ENCODE measurements at places on chromosomes 6 and 20.
A peak's percentile ranks its signal among the peaks of the same experiment; 100 is the strongest.

- DNase-seq: no peak
Measured at GRCh38 chr6:150745896-150746295, 119.6 kb upstream of the MTHFD1L start.

- no peak for DNase-seq
Measured at GRCh38 chr20:44211177-44212039, 837 bp upstream of the OSER1 start.

DNA sequence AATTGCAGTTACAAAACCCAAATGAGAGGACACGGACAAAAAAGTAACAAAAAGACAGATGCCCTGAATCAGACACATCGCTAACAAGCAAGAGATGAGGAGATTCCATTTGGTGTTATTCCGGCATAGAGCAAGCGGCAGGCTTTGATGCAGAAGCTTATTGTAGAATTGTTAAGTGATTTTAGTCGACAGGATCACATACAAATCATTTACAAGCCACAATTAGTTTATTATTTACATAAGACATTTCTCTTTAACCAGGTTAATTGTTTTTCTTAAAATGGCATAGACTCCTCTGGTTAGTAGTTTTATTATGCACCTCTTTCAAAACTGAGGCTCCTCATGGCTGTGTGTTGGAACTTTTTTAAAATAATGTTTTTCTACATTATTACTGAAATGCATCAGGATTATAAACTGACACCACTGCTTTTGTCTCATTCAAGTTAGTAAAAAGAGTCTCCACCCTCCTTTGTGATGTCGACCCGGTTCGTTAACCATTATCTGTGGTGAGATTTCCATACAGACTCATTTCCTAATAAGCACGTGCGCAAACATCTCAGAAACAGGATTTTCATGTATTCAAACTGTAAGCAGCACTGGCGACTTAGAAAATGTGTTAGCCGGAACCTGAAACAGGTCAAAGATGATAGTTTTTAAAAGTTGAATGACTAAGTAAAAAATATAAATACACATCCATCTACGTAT lies 119.8 kb downstream of the COL12A1 start:
- no peak for DNase-seq

GRCh38 chr20:1283522-1284510 lies 17.7 kb downstream of the SNPH start:
- DNase-seq: no peak

GRCh38 chr6:11779329-11780096 lies 910 bp upstream of the ADTRP start:
- DNase-seq: no peak

DNA sequence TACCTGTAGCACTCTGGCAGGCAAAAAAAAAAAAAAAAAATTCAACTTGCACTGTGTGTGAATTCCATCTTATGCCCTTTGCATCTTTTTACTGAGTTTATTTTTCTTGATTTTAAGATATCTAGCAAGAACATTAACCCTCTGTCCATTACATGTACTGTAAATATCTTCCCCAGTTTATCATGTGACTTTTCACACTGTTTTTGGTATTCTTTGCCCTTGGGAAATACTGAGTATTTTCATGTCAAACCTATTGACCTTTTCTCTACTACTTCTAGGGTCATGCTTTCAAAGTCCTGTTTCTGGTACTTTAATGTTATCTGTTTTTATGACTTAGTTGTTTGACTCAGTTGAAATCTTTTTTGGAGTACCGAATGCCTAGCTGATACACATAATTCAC lies 843 bp upstream of the HUS1B start:
- no peak for DNase-seq

- DNase-seq: no peak
Measured at GRCh38 chr6:153048631-153049030, 46.1 kb upstream of the MTRF1L start.

GRCh38 chr6:94468830-94469229 lies 1049.5 kb upstream of the EPHA7 start:
- no peak for DNase-seq

DNA sequence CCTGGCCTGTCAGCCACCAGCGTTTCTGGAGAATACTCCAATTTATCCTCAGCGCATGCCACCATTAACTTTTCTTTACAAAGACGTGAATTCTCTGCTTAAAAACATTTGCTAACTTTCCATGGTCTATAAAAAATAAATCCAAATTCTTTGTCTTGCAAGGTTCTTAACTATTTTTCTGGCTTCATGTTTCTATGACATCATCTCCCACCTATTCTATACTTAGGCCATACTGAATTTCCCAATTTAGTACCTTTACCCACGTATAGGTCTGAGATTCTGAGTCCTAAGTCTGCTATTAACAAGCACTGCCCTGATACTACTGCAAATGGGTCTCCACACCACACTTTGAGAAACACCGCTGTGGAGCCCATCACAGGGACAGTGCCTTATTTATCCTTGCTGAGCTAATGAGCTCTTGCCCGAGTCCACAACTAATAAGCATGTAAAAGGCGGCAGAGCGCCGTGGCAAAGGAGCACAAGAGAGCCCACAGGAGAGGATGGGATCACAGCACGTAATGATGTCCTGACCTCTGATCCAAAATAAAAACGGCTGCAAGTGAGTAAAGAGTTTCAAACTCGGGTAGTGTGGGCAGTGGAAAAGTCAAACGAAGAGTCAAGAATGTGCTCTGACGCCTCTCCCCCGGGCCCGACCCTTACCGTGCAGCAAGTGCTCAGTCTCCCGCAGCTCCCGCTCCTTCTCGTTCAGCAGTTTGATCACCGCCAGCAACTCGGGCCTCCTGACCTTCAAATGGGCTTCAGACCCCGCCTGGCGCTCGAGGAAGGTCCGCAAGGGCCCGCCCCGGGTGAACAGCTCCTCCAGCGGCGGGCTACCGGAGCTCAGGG lies 519 bp downstream of the MTRF1L start:
- DNase-seq: no peak

DNA sequence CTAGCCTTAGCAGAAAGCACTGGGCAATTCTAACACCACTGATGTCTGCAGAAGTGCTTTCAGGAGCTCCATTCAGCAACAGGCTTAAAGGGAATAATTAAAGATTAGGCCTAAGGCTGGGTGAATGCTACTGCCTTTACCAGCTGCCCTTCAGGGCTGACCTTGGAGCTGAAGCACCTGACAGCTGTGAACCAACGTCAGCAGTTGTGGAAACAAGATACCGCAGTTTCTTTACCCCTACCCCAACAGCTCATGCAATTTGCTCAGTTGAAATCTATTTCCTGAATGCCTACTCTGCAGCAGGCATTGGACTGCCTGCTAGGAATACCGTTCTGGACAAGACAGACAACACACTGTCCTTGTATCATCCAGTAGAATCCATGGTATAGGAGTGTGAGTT lies 51.5 kb upstream of the ADTRP start:
- DNase-seq: no peak

GRCh38 chr6:168606722-168607121 lies 165.7 kb downstream of the SMOC2 start:
- DNase-seq: no peak

- DNase-seq: no peak
Measured at GRCh38 chr6:29602564-29603361, 17.8 kb downstream of the OR2H2 start.

DNA sequence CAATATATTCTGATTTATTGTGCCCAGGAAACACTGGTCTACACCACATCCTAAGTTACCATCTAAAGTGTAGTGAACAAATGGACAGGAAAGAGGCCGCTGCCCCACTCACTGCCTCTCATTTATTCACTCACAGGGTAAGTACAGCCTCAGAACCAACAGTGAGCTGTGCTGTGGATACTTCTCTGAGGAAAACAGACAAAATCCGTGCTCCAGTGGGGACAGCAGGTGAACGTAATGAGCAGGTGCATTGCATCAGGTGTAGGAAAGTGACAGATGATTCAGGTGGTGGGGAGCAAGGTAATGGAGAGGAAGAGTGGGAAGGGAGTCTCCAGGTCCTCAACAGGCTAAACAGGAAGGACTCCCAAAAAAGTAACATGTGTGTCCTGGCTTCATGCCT lies 8.4 kb upstream of the ULBP2 start:
- DNase-seq: no peak

DNA sequence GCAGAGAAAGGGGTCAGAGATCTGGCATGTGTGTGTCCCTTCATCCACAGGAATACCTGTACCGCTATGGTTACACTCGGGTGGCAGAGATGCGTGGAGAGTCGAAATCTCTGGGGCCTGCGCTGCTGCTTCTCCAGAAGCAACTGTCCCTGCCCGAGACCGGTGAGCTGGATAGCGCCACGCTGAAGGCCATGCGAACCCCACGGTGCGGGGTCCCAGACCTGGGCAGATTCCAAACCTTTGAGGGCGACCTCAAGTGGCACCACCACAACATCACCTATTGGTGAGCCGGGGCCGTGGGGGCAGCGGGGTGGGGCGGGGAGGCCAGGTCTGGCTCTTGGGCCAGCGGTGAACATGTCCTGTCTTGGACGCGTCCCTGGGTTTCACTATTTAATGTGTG lies 1.1 kb downstream of the MMP9 start:
- no peak for DNase-seq

- no peak for DNase-seq
Measured at GRCh38 chr6:54284161-54284860, 23.9 kb upstream of the TINAG start.

GRCh38 chr6:3294921-3295871 lies 36.4 kb downstream of the PSMG4 start:
- DNase-seq: no peak

DNA sequence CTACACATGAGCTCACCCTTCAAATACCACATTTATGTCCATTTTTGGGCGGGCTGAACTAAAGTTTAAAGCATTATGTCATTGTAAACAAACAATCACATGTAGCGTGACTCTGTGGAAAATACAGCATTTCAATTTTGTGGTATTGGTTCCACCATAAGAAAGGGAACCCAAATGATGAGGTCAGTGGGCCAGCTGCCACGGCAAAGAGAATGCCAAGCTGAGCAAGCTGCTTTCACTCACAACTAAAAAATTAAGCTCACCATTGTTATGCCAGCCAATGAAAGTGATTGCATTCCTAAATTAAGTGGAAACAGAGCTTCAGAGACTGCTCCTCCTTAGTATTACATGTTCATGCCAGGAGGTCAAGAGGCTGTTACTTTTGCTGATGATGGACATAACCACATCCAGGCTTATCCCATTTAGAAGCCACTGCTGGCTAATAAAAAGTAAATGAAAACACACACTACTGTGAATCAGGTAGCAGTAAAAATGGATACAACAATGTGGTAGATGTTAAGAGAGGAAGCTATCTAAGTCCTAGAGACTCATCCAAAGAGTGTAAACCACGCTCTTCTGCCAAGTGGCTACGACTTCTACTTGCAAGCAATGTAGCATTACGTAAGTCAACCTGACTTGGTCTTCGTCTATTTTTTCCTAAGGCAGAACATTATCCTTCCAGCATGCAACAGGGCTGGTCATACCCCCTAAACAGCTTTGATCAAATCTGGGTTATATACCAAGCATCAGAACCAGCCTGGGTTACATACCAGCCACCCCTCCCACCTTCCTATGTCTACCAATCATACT lies 164.8 kb downstream of the BACH2 start:
- DNase-seq: no peak

GRCh38 chr20:35087791-35088190 lies 4.8 kb downstream of the TRPC4AP start:
- no peak for DNase-seq

GRCh38 chr6:30615958-30616810 lies 859 bp downstream of the PPP1R10 start:
- no peak for DNase-seq

- DNase-seq: no peak
Measured at GRCh38 chr6:111725446-111726112, 119.9 kb upstream of the TRAF3IP2 start.

- peak; percentile 37 for DNase-seq
Measured at GRCh38 chr6:130575971-130576370, 210.2 kb downstream of the TMEM200A start.

- DNase-seq: no peak
Measured at GRCh38 chr6:35505999-35506412, 6.7 kb downstream of the TULP1 start.

DNA sequence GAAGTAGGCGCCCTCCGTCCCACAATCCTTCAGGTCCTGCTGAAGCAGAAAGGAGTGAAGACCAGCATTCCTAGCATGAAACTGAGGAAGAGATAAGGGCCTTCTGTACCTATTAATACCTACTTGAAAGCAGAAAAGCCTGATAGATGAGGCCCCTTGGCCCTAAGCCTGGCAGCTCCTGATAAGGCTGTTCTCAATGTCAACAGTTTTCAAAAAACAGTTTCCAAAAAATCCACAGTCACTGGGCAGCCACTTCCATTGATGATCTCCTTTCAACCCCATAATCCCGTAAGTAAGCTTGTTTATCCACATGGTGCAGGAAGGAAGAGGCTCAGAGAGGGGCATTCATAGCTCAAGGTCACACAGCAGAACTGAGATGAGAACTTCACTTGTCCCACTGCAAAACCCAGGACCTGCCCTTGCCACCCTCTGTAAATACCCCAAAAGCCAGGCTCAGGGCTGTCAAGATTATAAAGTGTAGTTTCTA lies 2.8 kb upstream of the E2F1 start:
- DNase-seq: no peak

DNA sequence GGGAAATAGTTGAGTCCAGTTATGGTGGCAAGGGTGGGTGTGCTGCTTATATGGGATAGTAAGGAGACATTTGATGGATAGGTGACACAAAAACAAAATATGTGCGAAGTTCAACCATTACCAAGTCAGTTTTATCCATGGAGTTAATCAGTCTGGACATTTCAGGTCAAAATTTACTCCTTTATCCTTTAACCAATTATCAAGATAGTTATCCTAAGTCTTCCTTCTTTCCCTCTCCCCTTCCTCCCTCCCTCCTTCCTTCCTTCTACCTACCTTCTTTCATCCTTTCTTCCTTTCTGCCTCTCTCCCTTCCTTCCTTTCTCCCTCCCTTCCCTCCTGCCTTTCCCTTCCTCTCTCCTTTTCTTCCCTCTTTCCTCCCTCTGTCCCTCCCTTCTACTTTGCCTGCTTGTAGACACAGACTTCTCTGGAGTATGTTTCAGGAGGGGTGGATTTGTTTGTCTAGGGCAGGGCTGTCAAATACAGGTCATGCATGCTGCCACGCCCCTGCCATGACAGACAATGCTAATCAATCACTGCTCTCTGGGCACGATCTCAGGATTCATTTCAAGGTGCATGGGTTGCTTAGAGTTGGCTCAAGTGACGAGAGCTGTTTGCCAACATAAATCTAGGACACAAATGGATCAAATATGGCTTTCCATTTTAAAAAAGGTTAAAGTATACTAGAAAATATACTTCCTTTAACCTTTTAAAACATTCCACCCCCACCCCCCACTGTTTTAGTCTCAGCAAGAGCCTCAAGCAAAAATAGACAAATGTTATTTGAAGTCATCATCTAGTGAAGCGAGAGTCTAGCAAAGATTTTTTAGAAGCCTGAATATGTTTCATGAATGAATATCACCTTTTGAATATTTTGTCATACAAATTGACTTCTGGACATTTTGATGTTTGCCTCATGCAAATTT lies 281.6 kb upstream of the CITED2 start:
- DNase-seq: no peak

- DNase-seq: no peak
Measured at GRCh38 chr6:25477006-25477590, 174.9 kb upstream of the SCGN start.
